ENCODE measurements at places on chromosomes 7 and 10.

- no peak for DNase-seq
Measured at GRCh38 chr7:1749864-1750466, 79.9 kb downstream of the ELFN1 start.

GRCh38 chr10:86361156-86362128 is 5.2 kb downstream of the GRID1 start:
- DNase-seq = peak; percentile 66

DNA sequence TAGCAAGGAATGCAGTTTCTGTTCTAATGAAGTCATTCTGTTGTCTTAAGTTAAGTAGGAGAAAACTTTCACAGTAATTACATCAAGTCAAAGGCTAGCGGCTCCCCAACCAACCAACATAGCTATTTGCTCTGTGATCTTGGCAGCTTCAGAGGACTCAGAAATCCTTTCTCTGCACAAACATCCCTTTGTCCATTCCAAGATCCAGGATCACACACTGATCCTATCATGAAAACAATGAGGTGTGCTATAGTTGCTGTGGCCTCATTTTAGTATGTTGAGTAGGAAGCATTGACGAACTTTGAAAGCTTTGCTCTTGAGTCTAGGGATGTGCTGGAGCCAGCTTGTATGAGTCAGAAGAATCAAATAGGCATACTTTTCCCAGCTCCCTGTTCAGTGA is 218.2 kb upstream of the PRSS58 start:
- no peak for DNase-seq

GRCh38 chr10:22651276-22651980 is 63.0 kb downstream of the PIP4K2A start:
- no peak for DNase-seq

DNA sequence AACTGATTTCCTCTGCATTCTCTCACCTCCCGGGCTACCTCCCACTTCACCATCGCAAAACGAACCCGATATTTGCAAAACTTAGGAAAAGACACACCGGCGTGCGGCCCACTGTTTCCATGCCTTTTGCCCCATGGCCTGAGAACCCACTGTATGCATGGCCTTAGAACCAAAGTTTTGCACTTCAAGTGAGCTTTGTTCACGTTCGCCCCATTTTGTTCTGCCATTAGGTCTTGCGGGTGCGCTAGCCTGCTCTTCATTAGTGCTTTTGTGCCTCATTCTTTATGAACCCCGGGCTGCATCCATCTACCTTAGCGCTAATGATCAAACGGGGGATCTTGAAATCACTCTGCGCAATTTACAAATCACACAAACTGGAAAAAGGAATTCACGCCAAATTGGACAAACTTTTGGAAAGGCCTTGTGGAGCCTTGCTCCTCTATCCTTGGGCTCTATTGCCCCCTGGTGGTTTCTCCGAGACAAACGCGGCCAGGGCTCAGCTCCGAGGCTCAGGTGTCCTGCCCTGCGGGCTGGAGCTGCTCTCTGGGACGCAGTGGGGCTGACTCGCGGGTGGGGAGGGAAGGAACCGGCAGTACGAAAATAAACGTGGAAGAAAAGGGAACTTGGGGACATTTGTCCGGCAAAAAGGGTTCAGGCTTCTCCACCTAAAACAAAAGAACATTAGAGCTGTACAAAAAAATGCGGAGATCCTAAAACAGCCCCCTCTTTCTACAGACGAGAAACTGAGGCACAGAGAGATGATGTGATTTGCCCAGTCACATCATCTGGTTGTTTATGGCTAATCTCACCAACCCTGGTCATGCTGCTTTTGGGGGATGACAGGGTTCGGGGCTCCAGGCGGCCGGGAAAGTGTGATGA is 300.4 kb upstream of the NFE2L3 start:
- DNase-seq = peak; percentile 57

DNA sequence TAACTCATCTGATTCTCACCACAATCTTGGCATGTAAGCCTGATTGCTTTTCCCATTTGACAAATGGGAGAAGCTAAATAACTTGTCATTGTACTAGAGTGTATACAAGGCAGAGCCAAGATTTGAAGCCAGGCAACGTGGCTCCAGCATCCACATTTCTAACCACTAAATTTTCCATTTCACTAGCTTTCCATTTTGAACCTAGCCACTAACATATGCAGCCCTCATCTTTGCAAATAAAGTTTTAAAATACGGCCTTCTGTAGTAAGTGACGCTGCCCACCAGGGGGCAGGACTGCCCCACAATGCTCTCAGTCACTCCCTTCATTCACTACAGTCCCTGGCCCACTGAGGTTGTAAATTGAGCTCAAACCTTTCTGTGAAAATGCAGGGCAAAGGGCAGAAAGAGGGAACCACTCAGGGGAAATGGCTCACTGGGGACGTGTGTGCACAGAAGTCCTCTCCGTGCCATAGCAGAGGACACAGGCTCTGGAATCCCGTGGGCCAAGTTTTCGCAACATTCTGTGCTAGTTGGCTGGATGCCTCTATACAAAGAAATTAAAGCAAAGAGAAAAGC is 315.7 kb downstream of the TNS3 start:
- peak; percentile 72 for DNase-seq

DNA sequence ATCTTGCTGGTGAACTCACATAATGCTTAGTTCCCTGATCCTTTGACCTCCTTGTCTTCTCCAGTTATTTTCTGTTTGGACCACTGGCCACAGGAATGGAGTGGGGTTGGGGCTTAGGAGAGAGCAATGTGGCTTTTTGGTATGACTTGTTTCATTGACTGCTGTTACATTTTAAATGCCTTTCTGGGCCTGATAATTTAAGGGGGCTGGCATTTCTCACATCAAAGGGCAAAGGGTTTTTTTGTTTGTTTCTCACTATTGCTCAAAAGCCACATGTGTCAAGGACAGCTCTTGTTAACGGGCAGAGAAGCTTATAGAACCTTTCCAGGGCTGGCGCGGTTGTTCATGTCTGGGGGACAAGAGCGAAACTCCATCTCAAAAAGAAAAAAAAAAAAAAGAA is 161.2 kb upstream of the TNRC18 start:
- DNase-seq = no peak

DNA sequence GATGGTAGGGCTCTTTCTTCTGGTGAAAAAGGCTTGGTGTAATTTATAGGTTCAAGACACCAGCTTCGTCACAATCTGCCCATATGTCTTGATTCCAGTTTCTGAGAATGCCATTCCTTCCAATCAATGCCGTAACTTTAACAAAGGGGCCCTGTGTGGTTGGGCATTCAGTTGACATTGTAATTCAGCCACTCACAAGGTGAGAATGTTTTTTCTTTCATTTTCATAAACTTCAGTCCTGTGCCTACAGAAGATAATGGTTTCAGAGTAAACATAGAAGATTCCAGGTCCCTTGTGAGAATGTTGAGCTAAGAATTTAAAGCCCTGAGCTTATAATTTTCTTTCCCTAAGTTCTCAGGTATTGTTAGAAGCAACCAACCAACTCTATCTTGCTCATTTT is 67.3 kb upstream of the AASS start:
- DNase-seq = no peak

- no peak for DNase-seq
Measured at GRCh38 chr10:127860592-127860991, 32.1 kb downstream of the CLRN3 start.

DNA sequence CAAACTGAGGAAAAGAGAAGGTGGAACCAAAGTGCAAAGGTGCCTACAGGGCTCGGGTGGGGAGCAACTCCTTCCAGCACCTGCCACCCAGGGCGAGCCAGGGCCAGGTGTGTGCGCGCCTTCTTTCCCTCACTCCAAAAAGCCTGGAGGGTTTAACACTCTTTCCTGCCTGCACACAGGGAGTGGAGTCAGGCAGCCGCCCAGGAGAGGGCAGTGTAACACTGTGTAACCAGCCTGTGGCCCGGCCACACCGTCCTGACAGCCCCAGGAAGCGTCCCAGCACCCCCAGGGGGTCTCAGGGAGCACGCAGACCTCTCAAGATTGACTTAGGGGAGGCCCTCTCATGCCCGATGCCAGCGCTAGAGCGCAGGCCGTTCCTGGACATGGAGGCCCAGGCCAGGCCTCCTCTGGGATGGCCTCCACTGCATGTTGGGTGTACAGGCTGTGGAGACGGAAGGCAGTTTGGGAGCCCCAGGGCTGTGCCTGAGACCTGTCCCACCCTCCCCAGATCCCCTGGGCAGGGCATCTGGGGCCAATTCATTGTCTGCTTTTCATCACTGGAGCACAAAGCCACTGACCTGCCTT is 13.4 kb downstream of the BRI3 start:
- DNase-seq = peak; percentile 59

DNA sequence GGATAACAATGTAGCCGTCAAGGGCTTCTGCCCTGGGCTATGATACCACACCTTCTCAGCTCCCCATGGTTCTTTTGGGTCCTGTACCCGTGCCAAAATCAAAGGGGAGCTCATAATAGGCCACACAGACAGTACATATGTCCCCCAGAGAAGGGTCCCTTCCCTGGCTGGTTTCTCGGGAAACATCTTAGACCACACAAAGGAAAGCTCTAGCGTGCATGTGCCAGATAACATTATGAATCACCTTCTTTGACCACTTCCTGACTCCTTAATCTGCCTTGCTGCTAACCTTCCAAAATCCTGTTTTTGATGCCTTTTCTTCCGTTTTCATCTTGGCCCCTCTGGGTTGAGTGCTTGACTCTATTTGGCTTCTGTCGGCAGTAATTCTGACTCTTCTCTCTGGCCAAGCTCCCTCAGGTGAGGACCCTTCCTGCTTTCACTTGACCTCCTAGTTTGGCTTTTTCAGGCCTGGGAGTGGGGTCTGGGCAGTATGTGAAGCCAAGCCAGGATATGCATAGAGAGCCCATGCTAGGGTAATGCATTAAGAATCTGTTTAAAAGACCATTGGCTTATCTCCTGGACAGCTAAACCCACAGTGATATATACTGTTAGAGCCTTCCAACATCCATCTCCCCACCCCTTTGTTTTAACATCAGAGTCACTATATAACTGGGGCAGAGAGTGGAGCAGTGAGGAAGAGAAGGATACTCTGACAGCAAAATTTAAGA is 84.8 kb downstream of the ANLN start:
- no peak for DNase-seq

DNA sequence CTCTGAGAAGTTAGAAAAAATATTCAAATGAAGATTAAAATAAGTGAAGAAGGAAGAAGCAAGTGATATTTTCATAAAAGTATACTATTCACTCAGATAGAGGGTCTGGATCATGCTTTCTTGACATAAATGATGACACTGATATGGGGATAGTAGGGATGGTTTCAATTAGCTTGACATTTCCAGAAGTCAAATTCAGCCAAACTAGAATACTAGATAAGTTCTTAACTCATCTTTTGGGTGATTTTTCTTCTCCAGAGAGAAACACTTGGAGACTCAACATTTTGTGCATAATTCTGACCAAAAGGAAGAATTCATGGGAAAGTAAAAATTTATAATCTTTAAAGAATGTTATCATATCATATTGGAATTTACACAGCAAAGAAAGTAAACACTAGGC is 152.0 kb upstream of the LRGUK start:
- no peak for DNase-seq

- no peak for DNase-seq
Measured at GRCh38 chr7:138248609-138249008, 172.3 kb downstream of the AKR1D1 start.
